ENCODE measurements at places on chromosomes 5 and 9.

DNA sequence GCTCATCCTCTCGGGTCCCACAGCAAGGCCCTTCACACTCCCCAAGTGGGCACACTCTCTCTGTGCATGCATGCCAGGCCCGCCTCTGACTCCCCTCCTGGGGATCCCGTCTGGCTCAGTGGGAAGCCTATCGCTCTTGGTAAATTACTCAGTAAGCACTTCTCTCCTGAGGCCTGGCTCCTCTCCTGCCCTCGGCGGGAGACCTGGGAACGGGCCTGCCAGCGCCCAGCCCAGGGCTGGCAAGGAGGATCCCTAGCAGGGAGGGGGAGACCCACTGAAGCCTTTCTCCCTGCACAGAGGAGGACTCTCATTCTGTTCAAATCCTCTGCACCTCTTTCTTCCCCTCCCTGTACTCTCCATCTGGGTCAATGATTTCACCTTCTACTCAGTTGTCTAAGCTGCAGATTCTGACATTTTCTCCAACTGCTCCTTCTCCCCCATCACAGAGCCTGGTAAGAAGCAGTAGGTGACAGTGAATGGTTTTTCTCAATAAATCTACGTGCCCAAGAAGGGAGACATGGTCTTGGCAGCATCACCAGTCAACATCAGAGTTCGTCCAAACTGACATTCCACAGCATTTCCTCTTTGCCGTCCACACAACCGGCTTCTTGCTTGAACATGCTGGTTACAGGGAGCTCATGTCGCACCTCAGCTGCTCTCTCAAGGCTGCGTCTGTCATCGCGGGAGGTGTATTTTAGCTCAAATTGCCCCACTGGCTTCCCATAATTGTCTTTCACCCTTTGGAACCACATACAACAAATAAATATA, 81.9 kb downstream of the GPR21 start:
- DNase-seq: no peak

- no peak for DNase-seq
Measured at GRCh38 chr9:71908825-71909224, 2.2 kb downstream of the ABHD17B start.

- no peak for DNase-seq
Measured at GRCh38 chr5:51908215-51908614, 525.0 kb downstream of the ISL1 start.

GRCh38 chr5:65356274-65356673, 125.4 kb downstream of the ADAMTS6 start:
- DNase-seq: no peak

DNA sequence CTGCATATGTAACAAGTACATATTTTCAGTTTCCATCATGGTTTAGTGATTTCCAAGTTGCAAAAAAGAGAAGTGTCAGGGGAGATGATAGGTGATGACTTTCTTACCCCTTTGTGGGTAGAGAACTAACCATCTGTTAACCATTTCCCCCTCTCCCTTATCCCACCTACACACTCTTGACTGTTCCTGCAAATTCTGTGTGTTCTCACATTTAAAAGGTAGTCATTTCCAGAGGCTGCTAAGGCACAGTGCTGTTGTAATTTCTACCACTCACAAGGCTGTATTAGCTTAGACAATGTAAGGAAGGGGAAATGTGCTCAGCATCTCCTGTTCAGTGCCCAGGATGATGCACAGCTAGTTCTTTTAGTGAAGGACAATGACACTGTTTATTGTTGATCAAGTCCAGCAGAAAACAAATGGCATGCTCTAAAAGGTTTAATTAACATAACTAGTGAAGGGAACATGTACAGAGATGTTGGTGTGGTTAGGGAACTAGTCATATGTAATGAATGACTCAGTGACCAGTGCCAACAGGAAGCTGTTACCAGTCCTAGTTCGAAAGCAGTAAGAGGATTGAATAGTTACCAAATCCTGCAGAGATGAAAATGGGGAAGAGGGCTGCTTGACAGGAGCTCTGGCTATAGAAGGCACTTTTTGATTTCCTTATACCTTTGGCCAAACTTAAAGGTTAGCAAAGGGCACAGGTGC, 165.1 kb downstream of the PLK2 start:
- DNase-seq: no peak

DNA sequence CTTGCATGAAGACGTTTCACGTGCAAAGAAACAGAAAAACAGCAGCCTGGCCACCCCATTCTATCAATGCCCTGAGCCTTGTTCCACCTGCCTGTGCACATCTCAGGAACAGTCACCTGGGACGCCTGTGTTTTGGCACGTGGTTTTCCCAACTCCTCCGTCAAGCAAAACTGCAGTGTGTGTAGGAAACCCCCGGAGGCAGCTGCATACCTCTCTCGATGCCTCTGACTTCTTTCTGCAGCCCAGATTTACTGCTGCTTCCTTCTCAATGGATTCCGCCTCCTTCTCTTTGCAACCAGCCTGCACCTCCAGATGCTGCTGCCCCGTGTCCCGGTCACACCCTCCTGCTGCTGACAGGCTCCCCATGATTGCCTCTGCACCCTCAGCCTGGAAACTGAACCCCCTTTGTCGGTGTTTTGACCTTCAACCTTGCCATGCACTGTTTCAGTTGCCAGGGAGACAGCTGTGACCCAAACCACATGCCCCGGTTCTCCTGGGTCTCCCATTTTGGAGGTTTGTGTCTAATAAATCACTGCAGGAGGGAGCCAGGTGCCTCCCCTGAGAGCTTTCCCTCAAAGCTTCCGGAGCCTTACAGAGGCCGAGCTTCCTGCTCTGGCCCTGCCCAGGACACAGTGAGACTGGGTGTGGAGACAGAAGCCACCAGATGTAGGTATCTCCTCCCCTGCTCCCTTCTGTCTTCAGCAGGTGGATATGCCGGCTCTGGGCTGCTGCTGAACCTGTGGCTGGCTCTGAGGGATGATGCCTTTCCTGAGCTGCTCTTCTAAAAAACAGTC, 395.5 kb upstream of the IRX1 start:
- no peak for DNase-seq

DNA sequence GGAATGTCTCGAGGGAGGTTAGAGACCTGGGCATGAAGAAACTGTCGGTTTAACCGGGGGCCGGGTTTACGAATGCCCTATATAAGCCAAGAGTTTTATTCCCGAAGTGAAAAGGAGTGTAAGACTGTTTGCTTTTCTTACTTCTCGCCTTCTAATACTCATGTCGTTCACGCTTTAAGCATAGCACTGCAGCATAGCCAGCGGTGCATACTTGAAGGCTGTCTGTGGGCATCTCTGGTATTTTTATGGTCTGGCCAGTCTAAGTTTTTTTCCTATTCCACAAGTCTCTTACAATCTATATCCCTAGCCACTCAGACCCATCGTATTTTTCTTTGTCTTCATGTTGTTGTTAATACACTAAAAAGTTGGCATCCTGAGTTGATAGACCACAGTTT, 1.2 kb downstream of the UHRF2 start:
- no peak for DNase-seq

GRCh38 chr5:133354323-133355185, 257.8 kb downstream of the FSTL4 start:
- DNase-seq: no peak

- DNase-seq: no peak
Measured at GRCh38 chr5:109803854-109804253, 114.1 kb downstream of the MAN2A1 start.

DNA sequence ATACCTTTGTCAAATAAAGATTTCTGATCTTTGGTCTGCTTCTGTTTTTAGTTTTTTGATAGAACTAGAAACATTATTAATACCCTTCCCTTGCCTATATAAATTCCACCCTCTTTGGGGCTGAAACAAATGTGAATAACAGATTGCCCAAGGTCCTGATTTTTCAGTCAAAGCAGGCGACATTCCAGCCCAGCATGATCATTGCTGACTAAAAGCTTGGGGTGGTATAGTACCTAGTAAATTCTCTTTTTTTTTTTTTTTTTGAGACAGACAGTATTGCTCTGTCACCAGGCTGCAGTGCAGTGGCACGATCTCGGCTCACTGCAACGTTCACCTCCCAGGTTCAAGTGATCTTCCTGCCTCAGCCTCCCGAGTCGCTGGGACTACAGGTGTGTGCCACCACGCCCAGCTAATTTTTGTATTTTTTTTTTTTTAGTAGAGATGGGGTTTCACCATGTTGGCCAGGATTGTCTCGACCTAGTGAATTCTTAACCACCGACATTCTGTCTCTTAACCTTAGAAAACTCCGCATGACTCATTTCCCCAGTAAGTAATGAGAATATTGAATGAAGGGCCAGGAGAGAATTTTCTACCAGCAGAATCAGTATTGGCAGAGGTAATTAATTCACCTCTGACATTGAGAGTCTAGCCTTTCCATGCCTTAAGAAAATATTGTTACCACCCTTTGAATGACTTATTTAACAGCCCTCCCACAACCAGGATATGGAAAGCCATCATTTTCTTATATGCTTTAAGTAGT, 226.4 kb downstream of the GNA14 start:
- no peak for DNase-seq

DNA sequence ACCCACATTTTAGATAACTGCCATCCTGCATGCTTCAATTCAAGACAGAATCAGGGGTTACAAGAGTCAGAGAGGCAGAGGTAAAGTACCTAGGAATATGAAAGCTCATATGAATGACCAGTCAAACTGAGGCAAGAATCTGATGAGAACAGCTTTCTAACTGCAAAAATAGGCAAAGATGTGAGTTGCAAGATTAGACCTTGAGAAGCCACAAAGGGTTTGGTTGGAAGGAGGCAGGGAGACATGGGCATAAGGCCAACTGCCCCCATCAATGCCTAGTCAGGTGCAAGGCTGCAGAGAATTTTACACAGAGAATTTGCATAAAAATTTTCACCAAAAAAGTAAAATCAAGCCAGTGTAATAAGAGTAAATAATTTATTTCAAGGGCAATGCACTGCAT, 12.8 kb downstream of the FAM114A2 start:
- no peak for DNase-seq

DNA sequence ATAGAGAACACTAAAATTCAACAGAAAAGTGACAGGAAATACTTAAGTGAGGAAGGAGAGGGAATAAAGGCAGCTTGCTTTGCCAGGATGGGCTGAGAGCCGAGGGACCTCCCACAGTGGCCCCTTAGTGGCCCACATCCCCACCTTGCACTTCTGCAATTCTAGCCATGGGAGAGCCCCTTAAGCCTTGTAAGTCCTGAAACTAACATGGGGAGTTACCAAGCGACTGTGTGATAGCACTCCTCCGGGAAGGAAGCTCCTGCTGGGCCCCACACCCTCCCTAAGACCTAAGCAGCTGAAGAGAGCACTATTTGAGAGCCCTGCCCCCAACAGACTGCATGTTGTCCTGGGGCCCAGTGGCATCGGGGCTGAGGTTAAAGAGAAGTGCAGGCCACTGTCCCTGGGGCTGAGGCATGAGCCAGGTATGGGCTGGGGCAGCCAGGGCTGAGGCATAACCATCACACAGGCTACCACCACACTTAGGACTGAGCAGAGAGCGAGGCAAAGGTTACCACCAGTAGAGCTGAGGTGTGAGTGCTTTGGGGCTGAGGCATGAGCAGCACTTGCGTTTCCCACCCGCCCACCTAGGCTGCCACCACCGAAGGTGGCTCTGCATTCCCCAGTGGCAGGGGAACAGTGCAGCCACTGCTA, 301.8 kb upstream of the TRPC7 start:
- no peak for DNase-seq

DNA sequence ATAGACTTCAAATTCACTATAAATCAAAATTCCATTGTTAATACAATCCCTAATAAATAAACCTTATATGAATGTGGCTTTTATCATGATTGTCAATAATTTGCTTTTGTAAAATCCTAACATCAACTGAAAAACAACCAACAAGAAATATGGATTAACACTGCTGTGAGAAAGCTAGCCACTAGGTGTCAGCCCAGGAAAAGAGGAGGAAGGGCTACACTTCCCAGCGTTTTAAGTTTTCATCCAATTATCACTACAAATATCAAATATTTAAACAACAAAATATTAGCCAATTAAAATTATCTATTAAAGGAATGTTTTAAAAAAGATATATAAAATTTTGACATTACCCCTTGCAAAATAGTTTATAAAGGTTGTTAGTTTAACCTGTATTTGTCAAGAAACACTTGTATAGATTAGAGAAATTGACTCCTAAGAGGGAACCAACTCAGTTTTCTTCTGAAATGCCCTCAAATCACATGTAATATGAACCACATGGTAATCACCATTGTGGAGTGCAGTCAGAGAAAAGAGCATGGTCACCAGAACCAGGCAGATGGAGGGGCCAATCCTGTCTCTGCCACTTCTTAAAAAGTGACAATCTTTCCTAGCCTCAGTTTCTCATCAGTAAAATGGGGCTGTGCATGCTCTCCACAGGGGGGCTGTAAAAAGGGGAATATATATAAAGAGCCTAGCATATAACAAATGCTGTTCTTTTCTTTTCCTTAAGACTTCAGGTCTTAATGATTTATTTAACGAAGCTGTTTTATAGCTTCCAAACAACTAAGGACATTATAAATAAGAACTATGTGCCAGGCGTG, 188.2 kb downstream of the CRB2 start:
- no peak for DNase-seq

GRCh38 chr5:176695073-176695472, 47.8 kb downstream of the TSPAN17 start:
- DNase-seq: no peak

DNA sequence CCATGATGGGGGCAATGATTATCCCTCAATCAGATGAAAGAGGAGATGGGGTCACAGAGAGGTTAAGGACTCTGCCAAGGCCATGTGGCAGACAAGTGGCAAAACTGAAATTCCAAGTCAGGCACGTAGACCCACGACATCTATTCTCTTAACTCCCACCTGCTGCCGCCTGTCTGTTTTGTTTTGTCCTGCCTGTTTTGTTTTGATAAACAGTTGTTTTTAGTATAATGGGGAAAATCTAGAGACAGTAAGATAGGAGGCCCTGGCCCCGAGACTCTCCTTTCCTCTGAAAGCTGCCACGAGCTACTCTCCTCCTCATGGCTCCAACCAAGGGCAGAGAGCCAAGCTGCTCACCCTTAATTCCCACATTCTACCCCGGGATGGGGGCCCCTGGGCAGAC, 4.9 kb downstream of the FSTL4 start:
- DNase-seq: no peak

DNA sequence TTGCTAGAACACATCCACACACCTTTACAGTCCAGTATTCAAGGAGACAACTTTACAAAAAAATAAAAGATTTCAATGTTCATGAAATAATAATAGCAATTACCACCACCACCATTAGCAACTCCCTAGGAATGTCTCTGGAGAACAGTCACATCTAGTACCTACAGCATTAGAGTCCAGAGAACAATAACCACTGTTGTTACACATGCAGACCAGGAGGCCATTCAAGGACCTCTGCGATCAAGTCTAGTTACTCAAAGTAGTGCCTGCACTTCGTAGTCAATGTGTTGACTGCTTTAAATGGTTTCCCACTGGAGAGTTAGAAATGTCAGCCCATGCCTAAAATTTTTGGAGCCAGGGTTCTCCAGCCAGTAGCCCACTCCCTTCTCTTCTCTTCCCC, 244.4 kb downstream of the DEPDC1B start:
- no peak for DNase-seq

- no peak for DNase-seq
Measured at GRCh38 chr5:173103411-173103810, 40.9 kb upstream of the BNIP1 start.

DNA sequence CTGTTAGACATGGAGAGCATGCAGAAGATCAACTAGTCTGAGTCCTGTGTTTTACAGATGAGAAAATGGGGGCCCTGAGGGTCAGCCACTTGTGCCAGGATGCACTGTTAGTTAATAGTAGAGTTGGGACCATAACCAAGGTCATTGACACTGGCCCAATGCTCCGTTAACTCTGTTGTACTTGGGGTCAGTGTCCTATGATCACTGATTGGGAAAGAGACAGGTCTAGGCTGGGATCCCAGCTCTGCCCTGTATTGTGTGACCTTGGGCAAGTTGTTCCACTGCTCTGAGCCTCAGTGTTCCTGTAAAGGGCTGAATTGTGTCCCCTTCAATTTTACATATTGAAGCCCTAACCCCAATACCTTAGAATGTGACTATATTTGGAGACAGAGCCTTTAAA, 70.0 kb downstream of the GDNF start:
- DNase-seq: no peak

All from mucosa of gallbladder (tissue), 1 donor.